CD4-positive, alpha-beta T cell treated with Interleukin-1 beta for 1 hour (primary cell): ENCODE measurements at places on chromosomes 13 and 19.

GRCh38 chr13:97127842-97128241 is 94.3 kb upstream of the MBNL2 start:
- DNase-seq = no peak

GRCh38 chr19:49555600-49556411 is 24.6 kb downstream of the NOSIP start:
- peak; percentile 84 for DNase-seq

DNA sequence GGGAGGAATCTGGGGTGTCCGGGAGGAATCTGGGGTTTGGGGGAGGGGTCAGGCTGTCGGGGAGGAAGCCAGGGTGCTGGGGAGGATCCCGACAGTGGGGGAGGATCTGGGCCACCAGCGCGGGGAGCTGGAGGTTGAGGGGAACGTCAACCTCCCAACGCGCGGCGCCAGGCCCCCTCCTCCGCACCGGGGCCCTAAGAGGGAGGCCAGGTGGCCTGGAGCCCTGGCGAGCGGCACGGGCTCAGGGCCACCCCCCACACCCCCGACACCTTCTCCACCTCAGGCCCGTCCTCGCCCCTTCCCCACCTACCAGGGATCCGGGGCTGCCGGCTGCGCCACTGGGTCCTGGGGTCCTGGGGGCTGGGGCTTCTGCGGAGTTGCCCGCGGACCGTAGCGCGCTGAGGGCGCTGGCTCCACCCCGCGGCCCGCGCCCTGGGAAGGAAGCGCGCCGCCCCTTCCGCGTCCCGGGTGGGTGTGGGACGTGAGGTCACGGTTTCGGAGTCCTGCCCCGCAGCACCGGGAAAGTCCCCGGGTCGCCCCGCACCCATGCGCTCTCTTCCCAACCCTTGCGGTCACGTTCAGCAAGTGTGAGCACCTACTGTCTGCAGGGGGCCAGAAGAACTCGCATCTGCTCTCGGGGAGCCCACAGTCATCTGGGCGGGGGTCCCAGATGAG is at the start of gene TICAM1:
TSS of gene TICAM1 (minus strand) at position 409 of the 675 bp plus-strand sequence. CDS start 13,335 bp downstream, outside the sequence.
- peak; percentile 89 for DNase-seq

DNA sequence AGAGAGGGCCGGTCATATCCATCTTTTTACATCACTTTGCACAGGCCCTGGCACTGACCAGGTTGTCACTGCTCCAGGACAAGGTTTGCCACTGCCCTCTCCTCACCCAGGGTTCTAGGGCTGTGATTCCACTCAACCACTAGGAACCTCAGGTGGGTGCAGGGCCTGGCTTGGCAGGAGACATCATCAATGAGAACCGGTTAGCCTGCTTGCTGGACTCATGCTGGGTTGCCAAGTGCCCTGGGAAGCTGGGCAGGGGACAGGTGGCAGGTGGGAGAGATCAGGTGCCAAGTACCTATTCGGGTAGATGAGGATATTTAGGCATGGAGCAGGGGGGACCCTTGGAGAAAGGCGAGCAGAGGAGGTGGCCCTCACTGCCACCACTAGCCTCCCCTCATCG is 4.2 kb upstream of the CERS4 start:
- no peak for DNase-seq

DNA sequence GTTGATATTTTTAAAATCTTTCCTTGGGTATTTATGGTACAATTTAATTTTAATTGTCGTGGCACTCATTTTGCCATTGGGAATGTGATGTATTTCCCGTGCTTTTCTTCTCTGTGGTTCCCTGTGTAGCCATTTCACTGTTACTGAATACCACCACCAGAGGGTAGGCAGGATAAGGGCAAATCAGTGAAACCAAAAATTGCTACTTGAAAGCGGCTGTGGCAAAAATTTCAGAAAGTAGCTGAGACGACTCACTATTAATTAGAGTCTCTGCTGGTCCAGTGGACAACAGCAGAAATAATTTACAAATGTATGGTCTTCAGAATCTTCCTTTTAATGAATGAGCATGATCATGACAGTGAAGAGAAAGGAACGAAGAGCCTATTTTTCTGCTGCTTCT is 34.4 kb upstream of the MIR17HG start:
- DNase-seq = peak; percentile 1

GRCh38 chr13:61989978-61990377 is 574.3 kb upstream of the PCDH20 start:
- DNase-seq = no peak

GRCh38 chr13:33910255-33910654 is 92.3 kb downstream of the RFC3 start:
- DNase-seq = no peak

GRCh38 chr19:1362387-1363257 is 21.1 kb upstream of the NDUFS7 start:
- DNase-seq = no peak

DNA sequence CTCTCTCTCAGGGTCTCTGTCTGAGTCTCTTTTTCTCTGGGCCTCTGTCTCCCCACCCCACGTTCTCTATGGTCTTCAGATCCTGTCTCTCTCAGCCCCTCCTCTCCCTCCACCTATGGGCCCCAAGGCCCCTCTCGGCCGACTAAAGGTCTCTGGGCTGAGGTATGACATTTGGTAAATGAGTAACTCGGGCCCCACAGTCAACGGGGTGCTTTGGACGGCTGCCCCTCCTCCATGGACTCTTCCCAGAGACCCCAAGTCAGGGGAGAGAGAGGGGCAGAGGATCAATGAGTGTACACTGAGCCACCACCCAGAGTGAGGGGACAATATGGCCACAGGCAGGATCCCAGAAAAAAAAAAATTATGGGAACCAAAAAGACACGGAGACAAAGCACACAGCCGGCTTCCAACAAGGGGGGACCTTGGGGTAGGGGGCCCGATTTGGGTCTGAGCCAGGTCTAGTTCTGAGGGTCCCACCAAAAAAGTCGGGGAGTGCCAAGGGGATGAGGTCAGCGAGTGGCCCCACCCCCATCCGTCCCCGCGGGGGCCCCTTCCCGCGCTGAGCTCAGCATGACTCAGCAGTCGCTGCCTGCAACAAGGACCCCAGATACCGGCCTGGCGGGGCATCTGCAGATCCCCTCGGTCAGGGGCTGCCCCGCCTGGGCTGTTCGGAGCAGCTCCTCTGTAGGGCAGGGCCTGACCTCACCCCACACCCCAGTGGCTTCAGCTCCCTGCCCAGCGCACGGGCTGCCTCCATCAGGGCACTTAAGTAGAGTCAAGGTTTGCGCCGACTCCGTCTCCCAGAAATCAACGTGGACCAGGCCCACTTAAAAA is 1.5 kb upstream of the FTL start:
- peak; percentile 63 for DNase-seq

DNA sequence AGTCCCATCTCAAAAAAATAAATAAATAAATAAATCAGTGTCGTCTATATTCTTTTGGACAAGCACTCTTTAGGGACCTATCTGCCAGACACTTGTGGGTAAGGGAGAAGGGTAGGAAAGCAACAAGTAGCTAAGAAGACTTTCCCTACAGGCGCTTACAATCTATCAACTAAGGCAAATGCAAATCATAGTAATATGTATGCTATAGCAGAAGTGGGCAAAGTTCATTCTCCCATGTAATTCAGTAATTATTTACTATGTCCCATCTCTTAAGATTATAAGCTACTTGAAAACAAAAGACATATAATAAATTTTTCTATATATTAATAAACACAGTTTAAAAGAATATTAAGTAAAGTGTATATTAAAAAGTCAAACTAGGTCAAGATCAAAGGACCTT is 16.5 kb downstream of the ELF1 start:
- no peak for DNase-seq

DNA sequence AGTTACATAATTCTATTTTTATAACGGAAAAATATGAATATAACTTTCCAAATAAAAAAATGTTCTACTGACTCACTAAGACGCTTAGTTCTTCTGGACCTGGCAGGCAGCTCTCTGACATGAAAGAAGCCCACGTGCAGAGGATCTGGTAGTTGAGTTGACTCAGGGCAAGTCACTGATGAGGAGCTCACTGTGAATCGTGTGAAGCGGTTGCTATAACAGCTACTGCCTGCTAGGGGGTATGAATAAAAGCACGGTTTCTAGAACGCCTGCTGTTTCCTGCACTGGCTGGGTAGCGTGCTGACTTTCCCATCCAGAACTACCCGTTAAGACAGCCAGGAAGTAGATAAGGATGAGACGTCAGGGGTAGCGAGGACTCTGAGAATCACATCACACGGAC is 54.7 kb upstream of the WASF3 start:
- DNase-seq = no peak

DNA sequence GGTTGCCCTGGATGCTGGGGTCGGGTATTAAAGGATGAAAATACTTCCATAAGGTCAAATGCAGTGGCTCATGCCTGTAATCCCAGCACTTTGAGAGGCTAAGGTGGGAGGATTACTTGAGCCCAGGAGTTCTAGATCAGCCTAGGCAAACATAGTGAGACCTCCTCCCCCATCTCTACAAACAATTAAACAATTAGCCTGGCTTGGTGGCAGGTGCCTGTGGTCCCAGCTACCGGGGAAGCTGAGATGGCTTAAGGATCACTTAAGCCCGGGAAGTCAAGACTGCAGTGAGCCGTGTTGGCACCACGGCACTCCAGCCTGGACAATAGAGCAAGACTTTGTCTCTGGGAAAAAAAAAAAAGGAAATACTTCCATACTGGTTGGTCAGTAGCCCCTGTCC is 1.5 kb downstream of the KLK11 start:
- no peak for DNase-seq

DNA sequence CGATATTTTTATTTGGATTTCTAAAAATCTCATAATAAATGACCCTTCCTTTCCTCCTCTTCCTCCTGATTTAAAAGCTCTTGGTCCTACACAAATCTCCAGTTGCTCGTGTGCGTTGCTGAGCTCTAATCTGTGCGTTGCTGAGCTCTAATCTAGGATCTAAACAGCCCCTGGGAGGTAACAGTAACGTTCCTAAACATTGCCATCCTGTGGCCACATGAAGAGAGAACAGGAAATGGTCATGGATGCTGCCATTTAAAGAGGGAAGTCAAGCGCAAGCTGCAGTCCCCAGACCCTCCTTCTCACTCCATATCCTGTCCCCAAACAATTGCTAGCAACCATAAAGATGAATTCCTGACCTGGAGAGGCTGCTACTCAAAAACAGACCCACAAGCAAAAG is 170.8 kb downstream of the NUFIP1 start:
- DNase-seq = no peak
